ENCODE measurements at places on chromosomes 11 and 22. TPM values are rescaled to one million over a fixed set of nuclear protein-coding genes. Genes with fewer than 3 reads are reported as not detected.

Gene GTF2H1
- 23.1 TPM for total RNA-seq

DNA sequence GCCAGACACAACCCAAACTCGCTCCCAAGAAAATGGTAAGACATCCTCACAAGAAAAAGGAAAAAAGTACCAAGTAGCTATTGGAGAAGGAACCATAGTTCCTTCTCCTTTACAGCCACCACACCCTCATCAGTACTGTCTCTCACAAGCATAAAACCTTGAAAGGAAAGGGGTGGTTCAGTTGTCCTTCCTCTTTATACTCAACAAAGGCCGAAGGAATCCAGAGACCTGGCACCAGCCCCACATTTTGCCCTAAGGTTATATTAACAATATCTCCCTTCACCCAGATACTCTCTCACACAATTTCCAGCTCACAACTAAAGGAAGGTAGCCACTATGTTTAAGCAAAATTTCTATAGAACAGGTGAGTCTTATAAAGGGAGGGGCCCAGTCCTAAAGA is 8.5 kb downstream of the FHIP1B start:
- no peak for DNase-seq
- peaks cover 3% of the 10 kb centered on the region for H3K4me1 ChIP-seq
- H3K36me3 ChIP-seq: no peaks in the 10 kb centered on the region
- no peaks in the 10 kb centered on the region for H3K27me3 ChIP-seq

GRCh38 chr11:12743834-12744449 is 69.7 kb downstream of the TEAD1 start:
- no peak for DNase-seq
- no peak overlapping the region for H3K4me3 ChIP-seq
- H3K27me3 ChIP-seq: no peaks in the 10 kb centered on the region
- no peaks in the 10 kb centered on the region for H3K36me3 ChIP-seq

DNA sequence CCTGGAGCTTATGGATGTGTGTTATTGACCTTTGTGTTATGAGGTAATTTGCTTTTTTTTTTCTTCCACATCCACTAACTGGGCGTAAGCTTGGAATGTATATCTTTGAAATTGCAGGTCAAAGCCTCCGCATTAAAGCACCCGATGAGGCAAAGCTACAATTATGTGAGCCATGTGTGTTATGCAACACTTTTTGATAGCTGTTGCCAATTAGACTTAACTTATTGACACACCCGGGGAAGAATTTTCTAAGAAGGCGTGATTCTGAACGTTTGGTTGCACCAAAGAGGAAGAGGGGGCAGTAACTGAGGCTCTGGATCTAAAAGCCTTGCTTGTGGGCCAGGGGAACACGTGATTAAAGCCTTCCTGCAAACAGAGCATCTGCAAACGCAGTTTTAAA is 610 bp upstream of the TEX12 start:
- H3K36me3 ChIP-seq: no peaks in the 10 kb centered on the region
- no peak overlapping the region for H3K4me3 ChIP-seq
- H3K27me3 ChIP-seq: no peaks in the 10 kb centered on the region
- H3K27ac ChIP-seq: no peak overlapping the region

DNA sequence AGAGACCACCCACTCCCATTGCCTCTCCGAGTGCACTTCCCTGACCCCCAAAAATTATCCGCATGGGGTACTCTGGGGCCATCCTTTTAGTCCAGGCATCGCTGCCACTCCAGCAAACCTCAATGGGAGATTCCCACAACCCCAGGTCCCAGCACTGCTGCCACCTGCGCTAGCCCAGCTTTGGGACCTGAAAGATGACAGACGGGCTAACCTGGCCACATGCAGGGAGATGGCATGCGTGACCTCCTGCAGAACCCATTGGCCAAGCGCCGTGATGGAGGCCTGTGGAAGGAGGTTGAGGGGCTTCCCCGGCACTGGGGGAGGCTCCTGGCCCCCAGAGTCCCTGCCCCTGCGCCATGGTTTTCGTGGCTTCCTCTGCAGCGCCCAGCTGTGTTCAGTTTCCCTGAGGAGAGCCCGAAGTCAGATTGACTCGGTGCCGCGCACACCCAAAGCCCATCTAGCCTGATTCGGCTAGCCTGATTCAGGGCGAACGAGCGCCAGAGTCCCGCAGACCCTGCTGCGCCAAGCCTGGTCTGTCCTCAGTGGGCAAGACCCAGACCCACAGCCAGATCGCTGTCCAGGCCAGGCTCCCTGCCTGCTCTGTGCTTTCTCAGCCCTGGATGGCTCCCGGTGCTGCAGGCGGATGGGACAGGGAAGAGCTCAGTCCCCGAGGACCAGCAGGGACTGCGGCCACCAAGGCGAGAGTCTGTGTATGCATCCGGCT is 751 bp upstream of the WNT7B start:
- H3K27me3 ChIP-seq: no peaks in the 10 kb centered on the region
- no peaks in the 10 kb centered on the region for H3K36me3 ChIP-seq
- H3K27ac ChIP-seq: no peak overlapping the region
- DNase-seq: no peak

GRCh38 chr11:841981-842369 is 354 bp downstream of the POLR2L start:
- H3K4me1 ChIP-seq: peaks cover 28% of the 10 kb centered on the region
- H3K27ac ChIP-seq: peak overlapping the region; percentile 92
- H3K36me3 ChIP-seq: peaks cover 36% of the 10 kb centered on the region

Gene NXPE1
- not detected for total RNA-seq

- no peak overlapping the region for H3K27ac ChIP-seq
- no peak overlapping the region for H3K4me3 ChIP-seq
- no peaks in the 10 kb centered on the region for H3K4me1 ChIP-seq
- no peaks in the 10 kb centered on the region for H3K27me3 ChIP-seq
These were observed 76.7 kb upstream of the FAM181B start for GRCh38 chr11:82810326-82810725.

Gene C11orf86
- total RNA-seq: not detected

Gene FAM227A
- 0.43 TPM for total RNA-seq

DNA sequence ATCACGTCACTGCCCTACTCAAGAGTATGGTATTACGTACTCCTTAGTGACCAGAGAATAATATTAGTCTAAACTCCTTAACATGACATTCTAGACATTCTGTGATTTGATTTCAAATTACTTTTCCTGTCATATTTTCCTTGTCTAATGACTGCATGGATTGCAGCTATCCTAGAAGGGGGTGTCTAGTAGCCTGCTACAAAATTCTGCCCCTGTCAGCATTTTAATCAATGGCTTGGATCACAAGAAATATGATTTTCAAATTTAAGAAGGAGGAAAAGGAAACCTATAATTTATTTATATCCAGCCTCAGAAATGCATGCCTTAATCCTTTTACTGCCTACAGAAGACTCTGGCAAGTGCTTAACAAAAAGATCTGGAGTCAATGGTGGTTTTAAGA is 216.8 kb downstream of the SWAP70 start:
- no peak overlapping the region for H3K4me3 ChIP-seq
- H3K4me1 ChIP-seq: no peaks in the 10 kb centered on the region
- DNase-seq: no peak
- no peaks in the 10 kb centered on the region for H3K36me3 ChIP-seq
- H3K27me3 ChIP-seq: no peaks in the 10 kb centered on the region

Gene NAALAD2
- 0.19 TPM for total RNA-seq

DNA sequence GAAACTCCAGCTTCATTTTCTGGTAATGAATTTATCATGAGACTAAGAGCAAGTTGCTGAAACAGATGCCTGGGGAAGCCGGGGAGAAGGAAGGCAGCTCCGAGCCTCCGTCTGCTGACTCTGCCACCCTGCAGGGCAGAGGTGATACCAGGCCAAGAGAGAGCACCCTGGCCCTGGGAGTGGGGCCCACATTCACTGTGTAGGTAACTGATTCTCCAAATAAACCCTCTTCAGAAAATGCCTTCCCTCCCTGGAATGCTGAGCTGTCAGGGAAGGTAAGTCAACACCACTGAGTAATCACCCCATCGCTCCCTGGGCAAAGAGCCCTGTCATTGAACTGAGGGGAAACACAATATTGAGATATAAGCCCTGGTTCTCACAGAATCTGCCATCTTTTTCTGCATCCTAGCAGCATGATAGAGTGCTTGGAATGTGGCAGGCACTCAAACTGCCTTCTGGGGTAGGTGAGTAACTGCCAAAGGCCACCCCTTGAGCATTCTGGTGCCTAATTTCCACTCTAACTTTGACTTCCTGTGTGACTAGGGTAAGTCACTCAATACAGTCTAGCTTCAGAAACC is 147.6 kb downstream of the SPATA19 start:
- no peak overlapping the region for H3K27ac ChIP-seq
- no peaks in the 10 kb centered on the region for H3K4me1 ChIP-seq
- H3K27me3 ChIP-seq: no peaks in the 10 kb centered on the region
- no peak for DNase-seq
- H3K36me3 ChIP-seq: no peaks in the 10 kb centered on the region
- no peak overlapping the region for H3K4me3 ChIP-seq

DNA sequence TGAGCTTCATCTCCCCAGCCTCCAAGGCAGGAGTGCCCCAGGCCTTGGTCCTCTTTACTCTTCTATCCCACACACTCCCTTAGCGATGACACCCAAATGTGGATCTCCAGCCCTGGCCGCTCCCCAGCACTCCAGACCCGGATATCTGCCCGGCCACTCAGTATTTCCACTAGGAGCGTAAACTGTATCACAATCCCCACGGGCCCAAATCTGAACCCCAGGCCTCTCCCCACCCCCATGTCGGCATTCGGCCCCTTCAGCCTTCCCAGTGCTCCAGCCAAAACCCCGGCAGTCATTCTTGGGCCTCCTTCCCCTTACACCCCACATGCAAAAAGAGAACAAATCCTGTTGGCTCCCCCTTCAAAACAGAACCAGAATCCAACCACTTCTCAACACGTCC is 20.8 kb downstream of the WNT11 start:
- no peak overlapping the region for H3K4me3 ChIP-seq
- no peaks in the 10 kb centered on the region for H3K36me3 ChIP-seq
- H3K4me1 ChIP-seq: no peaks in the 10 kb centered on the region
- H3K27ac ChIP-seq: no peak overlapping the region
- no peak for DNase-seq
- H3K27me3 ChIP-seq: no peaks in the 10 kb centered on the region

- no peak overlapping the region for H3K4me3 ChIP-seq
- no peak overlapping the region for H3K27ac ChIP-seq
- peaks cover 4% of the 10 kb centered on the region for H3K27me3 ChIP-seq
- H3K36me3 ChIP-seq: no peaks in the 10 kb centered on the region
- no peak for DNase-seq
These were observed 200.3 kb upstream of the MTNR1B start for GRCh38 chr11:92769112-92769511.

Gene SLN
- total RNA-seq: not detected

- H3K4me1 ChIP-seq: no peaks in the 10 kb centered on the region
- no peaks in the 10 kb centered on the region for H3K36me3 ChIP-seq
- no peak overlapping the region for H3K4me3 ChIP-seq
- no peak for DNase-seq
- no peaks in the 10 kb centered on the region for H3K27me3 ChIP-seq
These were observed 682.2 kb upstream of the RAG2 start for GRCh38 chr11:37280200-37280599.

GRCh38 chr11:133621611-133622010 is 89.3 kb upstream of the OPCML start:
- no peaks in the 10 kb centered on the region for H3K27me3 ChIP-seq
- no peaks in the 10 kb centered on the region for H3K36me3 ChIP-seq
- no peak overlapping the region for H3K4me3 ChIP-seq
- no peaks in the 10 kb centered on the region for H3K4me1 ChIP-seq

- H3K4me1 ChIP-seq: no peaks in the 10 kb centered on the region
- no peaks in the 10 kb centered on the region for H3K36me3 ChIP-seq
- H3K4me3 ChIP-seq: peak overlapping the region; percentile 18
- H3K27me3 ChIP-seq: no peaks in the 10 kb centered on the region
- no peak overlapping the region for H3K27ac ChIP-seq
- DNase-seq: no peak
These were observed 6.4 kb downstream of the ELFN2 start for GRCh38 chr22:37420686-37421467.

Gene BRSK2
- total RNA-seq: 77.6 TPM

- no peak for DNase-seq
- H3K4me3 ChIP-seq: no peak overlapping the region
- H3K27ac ChIP-seq: no peak overlapping the region
- H3K36me3 ChIP-seq: no peaks in the 10 kb centered on the region
These were observed 6.6 kb upstream of the MRGPRG start for GRCh38 chr11:3225159-3225758.

- no peak overlapping the region for H3K4me3 ChIP-seq
- no peaks in the 10 kb centered on the region for H3K36me3 ChIP-seq
- no peak for DNase-seq
These were observed 493.3 kb downstream of the BUD13 start for GRCh38 chr11:116279511-116279910.

Gene MAPK12
- total RNA-seq: 3.8 TPM

GRCh38 chr22:23234409-23235161 is 54.3 kb downstream of the BCR start:
- peaks cover 18% of the 10 kb centered on the region for H3K4me1 ChIP-seq
- no peak for DNase-seq
- H3K27me3 ChIP-seq: no peaks in the 10 kb centered on the region
- no peak overlapping the region for H3K4me3 ChIP-seq
- H3K36me3 ChIP-seq: no peaks in the 10 kb centered on the region

Gene TPH1
- 0.13 TPM for total RNA-seq

- DNase-seq: no peak
- H3K36me3 ChIP-seq: no peaks in the 10 kb centered on the region
- H3K27ac ChIP-seq: no peak overlapping the region
- H3K27me3 ChIP-seq: no peaks in the 10 kb centered on the region
These were observed 84.9 kb downstream of the MORC2 start for GRCh38 chr22:30883586-30884145.

Gene FAT3
- total RNA-seq: 0.05 TPM

GRCh38 chr22:24189249-24190158 is 8.2 kb downstream of the SUSD2 start:
- no peak overlapping the region for H3K27ac ChIP-seq
- H3K4me1 ChIP-seq: no peaks in the 10 kb centered on the region
- DNase-seq: peak; percentile 82

Gene OR51E2
- not detected for total RNA-seq

DNA sequence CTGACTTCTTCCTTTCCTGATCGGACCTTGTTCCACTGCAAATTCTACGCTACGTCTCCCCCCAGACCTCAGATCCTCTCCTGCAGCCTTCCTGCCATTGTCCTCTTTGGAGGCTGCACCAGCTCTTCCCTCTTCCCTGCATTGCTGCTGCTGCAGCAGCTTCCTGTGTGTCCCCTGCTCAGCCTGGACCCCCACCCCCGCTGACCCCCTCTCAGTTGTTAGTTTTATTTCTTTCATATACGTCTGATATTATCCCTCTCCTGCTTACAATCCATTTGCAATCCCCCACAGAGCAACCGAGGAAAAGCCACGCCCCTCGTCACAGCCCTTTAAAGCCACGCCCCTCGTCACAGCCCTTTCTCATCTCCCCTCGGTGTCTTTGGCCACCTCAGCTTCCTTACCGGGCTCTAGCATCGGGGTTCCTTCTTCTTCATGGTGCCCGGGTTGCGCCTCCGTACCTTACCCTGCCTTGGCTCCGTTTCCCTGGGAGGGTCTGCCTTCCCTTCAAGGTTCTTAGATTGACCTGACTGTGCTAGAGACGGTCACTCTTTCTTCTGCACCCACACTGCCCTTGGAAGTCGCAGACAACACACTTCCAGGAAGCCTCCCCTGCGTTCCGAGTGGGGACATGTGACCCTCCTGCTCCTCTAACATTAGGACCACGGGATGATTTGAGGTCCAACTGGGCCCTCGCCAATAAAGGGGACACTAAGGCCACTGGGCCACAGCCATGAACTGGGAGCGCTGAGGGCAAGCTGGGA is 4.8 kb downstream of the MRGPRG start:
- DNase-seq: no peak
- H3K27ac ChIP-seq: no peak overlapping the region
- no peaks in the 10 kb centered on the region for H3K36me3 ChIP-seq
- no peak overlapping the region for H3K4me3 ChIP-seq
- peaks cover 5% of the 10 kb centered on the region for H3K27me3 ChIP-seq

All from pancreas (tissue), 10 donors.